ENCODE measurements at places on chromosomes 3 and 15. TPM values are rescaled to one million over a fixed set of nuclear protein-coding genes. Genes with fewer than 3 reads are reported as not detected.

DNASE1L3 gene
- 5.3 TPM for total RNA-seq

C3orf85 gene
- total RNA-seq, result not detected

GRCh38 chr3:134037168-134037567 lies 7.4 kb upstream of the SLCO2A1 start:
- no peak for DNase-seq

GRCh38 chr15:68230157-68231100 lies 901 bp upstream of the CLN6 start:
- DNase-seq, result no peak

GRCh38 chr3:11481556-11481955 lies 162.2 kb downstream of the VGLL4 start:
- DNase-seq, result no peak

Measured in omental fat pad (tissue), 4 donors.